EL (cell line): ENCODE measurements at places on chromosomes 5 and 9.
A peak's percentile ranks its signal among the peaks of the same experiment; 100 is the strongest.

DNA sequence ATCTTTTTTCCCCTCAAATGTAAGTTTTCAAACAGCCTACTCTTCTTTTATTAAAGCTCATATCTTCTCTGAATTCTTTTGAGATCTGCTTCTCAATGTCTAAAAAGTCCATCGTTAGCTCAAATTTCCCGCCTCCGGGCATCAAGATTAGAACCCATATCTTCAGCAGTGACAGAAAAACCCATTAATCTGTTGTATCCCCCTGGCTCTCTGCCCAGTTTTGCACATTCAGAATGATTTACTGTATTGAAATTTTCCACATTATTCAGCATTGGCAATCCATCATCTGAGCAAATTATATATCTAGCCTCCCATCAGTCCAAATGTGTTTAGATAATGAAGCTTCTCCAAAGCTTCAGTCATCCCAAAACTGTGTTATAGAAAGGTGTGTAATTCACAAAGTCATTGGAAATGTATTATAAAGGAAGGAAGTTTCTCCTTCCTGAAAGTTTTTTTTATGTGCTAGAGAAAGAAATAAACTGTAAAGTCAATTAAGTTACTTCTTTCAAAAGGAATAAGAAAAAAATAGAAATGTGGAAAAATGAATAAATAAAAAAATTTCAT lies 849.9 kb downstream of the MAT2B start:
- DNase-seq, result no peak

- peak; percentile 74 for DNase-seq
Measured at GRCh38 chr9:108885643-108886348, 23.7 kb downstream of the ACTL7A start.

DNA sequence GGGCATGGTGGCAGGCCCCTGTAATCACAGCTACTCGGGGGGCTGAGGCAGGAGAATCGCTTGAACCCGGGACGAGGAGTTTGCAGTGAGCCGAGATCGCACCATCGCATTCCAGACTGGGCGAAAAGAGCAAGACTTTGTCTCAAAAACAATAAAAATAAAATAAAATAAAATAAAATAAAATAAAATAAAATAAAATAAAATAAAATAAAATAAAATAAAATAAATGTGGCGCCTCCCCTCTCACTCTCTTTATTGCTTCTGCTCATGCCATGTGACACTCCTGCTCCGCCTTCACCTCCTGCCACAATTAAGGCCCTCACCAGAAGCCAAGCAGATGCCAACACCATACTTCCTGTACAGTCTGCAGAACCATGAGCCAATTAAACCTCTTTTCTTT lies 3.8 kb upstream of the SHC3 start:
- no peak for DNase-seq

GRCh38 chr5:54756796-54757402 lies 228.5 kb downstream of the ESM1 start:
- no peak for DNase-seq

DNA sequence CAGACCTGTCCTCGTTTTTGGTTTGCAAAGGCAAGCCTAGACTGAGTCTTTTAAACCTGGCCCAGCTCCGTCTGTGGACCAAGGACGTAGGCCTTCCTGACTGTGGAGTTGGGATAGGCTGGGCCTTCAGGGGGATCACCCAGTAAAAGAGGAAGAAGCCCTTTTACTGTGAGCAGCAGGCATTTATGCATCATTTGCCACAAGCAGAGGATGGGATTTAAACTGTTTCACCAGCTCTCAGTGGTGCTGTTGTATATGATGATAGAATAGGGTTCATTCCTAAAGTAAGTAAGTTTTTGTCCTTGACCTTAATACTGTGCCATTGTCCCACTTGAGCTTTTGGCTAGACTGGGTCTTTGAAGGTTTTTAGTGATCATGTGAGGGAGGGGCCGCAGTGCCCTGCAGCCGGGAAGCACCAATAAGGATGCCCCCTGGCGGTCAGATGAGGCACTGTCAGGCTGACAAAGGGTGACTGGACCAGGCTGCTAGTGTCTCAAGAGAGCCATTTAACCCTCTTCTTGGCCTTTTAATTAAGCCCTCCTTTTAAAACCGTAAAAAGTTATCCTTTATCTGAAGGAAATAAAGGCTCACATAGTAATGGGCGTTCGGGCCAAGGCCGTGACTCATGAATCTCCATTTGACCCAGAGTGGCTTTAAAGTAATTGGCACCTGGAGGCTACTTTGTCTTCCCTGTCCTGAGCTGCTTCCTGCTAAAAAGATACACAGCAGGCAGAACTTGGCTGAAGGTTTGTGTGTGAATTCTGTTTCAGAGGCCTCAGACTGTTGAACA lies 74.0 kb downstream of the UBAP1 start:
- peak; percentile 62 for DNase-seq
